Activated T-helper 1 cell treated with anti-CD3 and anti-CD28 coated beads, Interleukin-2, amount 50 U/mL, for 16 hours (primary cell): ENCODE measurements at places on chromosomes 6 and 20.
A peak's percentile ranks its signal among the peaks of the same experiment; 100 is the strongest.

DNA sequence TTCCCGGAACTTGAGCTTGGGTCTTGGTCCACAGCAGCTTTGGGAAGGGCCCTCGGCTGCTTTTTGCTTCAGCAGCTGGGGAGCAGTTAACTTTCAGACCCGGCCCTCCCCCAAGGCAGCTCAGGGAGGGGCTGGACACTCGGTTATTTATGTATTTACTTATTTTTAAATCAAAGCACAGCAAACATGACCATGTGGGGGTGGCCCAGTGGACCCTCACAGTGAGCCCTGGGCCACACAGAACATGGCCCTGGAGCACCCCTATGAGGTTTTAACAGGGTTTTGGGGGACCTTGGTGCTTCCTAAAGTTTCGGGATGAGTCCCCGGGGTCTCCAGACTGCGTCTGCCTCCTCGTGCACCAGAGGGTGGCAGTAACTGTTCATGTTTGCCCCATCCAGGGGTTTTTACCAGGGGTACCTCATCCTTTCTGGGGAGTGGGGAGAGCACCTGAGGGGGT is 26.6 kb upstream of the NPBWR2 start:
- no peak for DNase-seq

DNA sequence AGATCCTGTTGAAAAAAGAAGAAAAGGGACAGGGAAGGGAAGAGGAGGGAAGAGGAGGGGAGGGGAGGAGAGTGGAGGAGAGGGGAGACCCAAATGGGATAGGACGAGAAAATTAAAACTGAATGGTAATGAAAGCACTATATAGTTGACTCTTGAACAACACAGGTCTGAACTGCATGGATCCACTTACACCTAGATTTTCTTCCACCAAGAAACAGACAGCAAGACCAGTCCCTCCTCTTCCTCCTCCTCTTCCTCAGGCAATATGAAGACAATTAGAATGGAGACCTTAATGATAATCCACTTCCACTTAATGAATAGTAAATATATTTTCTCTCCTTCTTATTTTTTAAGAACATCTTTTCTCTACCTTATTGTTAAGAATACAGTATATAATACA is 113.5 kb downstream of the EPB41L2 start:
- no peak for DNase-seq

GRCh38 chr6:151993364-151993763 is 185.9 kb downstream of the ESR1 start:
- DNase-seq = no peak

GRCh38 chr6:123788319-123788718 is 15.3 kb upstream of the NKAIN2 start:
- DNase-seq = no peak

DNA sequence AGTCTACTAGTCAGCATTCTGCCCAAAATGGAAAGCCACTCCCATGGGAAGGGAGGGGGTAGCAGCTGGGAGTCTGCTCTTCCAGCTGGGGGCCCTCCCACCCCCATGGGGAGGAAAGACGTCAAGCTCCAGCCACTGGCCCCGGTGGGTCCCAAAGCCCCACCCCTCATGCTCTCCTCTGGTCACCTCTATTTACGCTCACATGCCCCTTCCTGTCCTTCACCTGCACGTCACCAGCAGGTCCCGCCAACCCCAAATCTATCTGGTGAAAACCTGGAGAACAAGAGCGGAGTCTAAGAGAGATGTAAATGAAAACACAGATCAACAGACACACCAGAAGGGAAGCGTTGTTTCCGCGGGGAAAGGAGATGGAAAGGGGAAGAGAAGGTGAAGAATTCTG is 30.0 kb upstream of the ZBP1 start:
- no peak for DNase-seq

DNA sequence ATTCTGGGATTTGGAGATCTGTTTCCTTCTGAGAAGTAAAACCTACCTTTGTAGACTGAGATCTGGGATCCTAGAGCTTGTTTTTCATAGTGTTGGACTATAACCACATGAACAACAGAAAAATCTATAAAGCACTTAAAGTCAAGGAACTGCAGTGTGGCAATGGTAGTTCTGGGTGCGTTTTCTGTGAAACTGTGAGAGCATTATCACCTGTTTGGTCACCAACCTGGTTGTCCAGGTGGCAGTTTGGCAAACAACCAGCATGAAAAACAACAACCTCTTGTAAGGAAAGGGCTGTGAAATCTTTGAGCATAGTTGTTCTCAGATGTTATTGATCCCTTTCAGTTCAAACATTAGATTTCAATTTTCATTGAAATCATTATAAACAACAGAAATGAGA is 215.8 kb upstream of the CITED2 start:
- no peak for DNase-seq

DNA sequence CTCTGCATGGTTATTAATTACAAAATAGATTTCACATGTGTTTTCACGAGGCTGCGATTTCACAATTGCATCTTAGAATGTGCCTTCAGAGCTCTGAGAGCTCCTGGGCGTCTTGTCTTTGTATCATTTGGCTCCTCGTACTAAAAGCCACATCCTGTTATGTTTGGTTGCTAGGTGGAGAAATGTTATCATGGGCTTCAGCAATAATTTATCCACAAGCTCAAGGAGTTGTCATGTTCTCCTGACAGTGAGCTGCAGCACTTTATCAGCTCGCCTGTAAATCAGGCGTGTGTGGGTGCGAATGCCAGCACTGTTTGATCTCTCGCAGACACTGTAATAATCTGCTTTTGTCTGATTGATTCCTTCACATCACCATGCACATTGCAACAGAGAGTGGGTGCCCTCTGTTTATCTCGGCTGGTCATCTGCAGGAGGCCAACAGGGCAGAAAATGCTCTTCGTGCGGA is 218.6 kb upstream of the ZFP64 start:
- peak; percentile 18 for DNase-seq

GRCh38 chr6:139250296-139251044 is 41.3 kb downstream of the TXLNB start:
- peak; percentile 31 for DNase-seq

DNA sequence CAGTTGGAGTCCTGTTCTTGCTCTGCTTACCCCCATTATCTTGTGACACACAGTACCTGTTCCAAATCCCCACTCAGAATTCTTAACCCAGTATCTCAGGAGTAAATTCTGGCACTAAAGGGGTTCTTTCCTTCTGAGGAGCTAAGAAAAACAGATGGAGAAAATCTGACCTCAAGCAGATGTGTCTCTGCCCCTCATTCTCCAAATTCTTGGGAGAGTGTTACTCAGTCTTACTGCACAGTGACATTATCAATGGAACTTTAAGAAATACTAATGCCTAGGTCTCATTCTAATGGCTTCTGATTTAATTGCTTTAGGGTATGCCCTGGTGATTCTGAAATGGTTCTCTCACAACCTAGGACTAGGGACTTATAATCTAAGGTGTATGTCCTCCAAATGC is 40.6 kb upstream of the PTPRK start:
- no peak for DNase-seq

GRCh38 chr6:126661646-126662045 is 321.7 kb downstream of the CENPW start:
- DNase-seq = no peak

GRCh38 chr6:5034328-5034727 is 30.5 kb upstream of the RPP40 start:
- no peak for DNase-seq
